ENCODE measurements at places on chromosomes 3 and 15.

GRCh38 chr3:27590437-27591298 is 106.5 kb upstream of the SLC4A7 start:
- DNase-seq, result no peak

DNA sequence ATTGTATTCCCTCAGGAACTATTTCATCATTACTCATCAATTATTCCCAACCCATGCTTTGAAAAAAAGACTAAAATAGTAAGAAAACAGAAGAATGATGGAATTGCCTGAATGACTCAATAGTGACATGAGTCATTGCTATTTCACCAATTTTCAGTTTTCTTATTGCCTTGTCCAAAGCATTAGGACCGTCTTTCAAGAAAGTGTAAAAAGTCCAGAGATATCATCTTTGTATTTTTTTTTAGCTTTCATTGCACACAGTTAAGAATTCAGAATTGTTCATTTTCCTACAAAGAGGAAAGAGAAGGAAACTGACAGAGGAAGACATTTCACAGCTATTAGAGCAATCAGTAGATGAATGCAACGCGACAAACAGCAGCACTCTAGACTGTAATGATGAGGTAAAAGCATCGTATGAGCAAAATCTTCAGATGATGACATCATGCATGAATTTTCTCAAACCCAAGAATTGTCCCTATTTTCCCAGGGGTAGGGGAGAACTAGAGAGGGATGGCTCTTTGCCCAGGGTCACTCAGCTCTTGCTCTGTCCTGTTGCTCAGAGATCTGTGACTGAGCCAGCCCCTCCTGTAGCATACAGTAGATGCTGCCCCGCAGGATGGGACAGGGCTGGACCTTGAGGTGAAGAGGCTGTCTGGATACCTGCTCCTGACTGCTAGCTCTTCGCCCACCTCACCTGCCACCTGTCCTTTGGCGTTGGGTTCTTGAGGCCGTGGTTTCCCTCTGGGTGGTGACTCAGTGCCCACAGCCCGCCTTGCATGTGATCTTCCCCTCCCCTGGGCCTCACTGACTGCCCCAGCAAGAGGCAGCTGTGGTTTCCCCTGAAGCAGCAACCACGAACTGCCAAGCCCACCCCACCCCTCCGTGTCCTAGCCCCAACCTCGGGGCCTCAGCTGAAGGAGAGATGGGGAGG is 84.8 kb downstream of the PPCDC start:
- no peak for DNase-seq

DNA sequence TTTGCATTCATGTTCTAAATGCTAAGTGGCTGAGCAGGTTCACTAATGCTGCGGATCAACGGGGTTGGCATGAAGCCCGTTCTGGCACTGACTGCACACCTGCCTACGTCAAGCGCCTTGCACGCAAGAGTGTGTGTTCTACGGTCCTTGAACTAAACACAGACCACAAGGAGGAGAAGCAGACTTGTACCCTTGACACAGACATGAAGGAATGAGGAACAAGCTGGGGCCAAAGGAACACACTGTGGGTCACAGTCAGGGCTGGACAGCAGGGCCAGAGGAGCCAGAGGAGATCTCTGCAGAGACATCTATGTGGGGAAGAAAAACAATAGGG is 48.0 kb upstream of the LDHAL6B start:
- no peak for DNase-seq

DNA sequence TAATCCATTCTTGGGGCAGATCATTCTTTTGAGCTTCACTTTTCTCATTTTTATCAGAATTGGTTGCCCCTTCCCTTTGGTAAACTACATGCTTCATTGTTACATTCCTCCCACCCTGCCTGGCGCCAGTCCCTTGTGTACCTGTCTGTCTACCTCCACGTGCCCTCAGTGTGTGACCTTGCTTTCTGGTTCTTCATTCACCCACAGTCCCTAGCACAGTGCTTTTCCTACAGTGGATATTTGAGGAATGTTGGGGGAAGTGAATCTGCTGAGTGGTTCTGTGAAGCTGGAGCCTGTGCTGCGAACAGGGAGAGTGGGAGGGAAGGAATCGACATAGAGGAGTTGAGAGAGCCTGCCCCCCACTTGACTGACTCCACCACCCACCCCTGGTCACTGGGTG is 23.4 kb downstream of the GPD1L start:
- DNase-seq, result no peak

DNA sequence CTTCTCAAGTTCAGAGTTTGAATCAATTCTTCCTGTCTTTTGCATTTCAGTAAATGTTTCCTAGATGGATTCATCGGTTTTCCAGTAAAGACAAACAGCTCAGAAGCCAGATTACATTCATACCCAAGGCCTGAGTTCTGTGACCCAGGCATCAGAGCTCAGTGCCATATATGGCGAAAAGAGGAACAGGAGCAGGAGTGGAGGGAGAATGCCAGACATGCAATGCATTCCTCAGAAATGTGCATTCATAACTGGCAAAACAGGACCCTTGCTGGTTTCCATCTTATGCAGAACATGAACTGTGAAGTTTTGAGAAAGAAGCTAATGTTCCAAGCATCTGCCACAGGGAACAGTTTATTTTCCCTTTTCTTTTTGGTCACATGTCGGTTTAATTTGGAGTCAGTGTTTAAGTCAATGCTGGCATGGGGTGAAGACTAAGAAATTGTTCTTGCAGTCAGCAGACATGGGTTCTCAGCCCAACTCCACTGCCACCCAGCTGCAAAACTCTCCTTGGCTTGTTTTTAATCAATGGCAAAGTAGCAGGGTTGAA is 116.5 kb downstream of the LPP start:
- DNase-seq, result peak; percentile 91

- peak; percentile 24 for DNase-seq
These were observed 8.1 kb downstream of the SPATA12 start for GRCh38 chr3:57068437-57069089.

DNA sequence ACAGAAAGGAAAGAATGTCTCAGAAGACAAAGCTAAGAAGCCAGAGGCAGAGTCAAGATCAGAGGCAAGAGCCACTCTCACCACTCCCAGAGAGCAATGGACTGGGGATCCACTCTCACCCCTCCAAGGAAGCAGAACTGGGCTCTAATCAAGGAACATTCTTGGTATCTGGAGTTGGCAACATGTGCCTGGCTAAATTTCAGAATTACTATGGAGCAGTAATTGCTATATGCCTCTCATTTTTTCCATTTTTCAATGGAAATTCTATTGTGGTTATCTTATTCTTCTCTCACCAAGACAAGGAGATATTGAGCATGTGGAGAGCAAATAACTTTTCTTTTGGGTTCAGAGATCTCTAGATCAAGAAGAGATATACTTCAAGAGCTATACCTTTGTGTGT is 22.1 kb downstream of the MASP1 start:
- no peak for DNase-seq

GRCh38 chr3:103002425-103003176 is 567.8 kb downstream of the ZPLD1 start:
- no peak for DNase-seq

DNA sequence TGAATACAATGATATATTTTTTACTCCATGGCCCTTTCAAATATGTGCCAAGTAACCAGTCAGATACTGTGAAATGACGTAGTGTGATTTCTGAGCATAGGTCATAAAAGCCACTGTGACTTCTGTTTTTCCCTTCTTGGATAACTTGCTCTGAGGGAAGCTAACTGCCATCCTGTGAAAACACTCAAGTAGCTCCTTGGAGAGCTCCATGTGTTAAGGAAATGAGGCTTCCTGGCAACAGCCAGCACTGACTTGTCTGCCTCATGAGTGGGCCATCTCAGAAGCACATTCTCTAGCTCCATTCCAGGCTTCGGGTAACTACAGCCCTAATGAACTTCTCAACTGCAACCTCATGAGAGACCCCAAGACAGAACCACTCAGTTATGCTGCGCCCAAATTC is 9.5 kb upstream of the CCDC80 start:
- DNase-seq, result no peak

DNA sequence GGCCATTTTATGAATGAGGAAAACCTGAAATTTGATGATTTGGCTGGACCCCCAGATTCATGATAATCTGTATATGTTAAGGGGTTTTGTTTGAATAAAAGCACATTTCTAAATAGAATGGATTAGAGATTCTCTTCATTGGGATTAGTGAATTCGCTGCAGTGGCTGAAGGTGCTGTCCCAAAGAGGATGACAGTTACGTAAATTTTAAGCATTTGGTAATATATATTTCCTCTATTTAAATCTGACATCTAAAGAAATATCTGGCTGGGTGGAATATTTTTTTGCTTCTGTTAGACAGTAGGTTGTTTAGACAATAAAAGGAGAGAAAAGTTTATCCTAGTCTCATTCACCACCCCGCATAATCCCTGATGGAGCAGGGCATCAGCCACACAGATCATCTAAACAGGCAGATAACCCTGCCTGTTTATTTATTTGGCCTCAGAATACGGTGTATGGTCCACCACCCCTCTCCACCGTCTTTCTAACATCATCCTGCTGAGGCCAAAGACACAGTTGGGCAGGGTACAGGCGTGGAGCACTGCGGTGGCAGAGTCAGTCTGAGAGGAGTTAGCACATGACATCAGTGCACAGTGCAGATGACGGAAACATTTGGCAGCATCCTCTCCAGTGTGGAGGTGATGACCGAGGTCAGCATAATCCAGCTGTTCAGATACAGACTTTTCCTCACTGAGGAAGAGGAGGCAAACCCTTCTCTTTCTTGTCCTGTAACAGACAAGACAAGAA is 20.4 kb upstream of the NFKBIZ start:
- DNase-seq, result peak; percentile 64

DNA sequence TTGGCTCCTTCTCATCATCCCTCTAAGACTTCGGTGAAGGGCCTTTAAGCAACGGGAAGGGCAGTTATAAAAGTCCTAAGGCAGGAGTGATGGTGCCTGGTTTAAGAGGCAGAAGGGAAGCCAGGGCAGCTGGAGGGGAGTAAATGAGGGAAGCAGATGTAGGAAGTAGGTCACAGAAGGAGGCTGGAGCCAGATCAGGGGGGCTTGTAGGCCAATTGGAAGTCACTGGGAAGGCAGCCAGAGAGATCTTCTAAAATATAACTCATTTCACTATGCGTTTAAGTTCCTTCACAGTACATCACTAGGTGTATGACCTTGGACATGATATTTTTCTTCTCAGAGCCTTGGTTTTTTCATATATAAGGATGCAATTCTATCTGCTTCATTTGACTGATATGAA is 94.7 kb downstream of the MYH15 start:
- DNase-seq, result no peak

DNA sequence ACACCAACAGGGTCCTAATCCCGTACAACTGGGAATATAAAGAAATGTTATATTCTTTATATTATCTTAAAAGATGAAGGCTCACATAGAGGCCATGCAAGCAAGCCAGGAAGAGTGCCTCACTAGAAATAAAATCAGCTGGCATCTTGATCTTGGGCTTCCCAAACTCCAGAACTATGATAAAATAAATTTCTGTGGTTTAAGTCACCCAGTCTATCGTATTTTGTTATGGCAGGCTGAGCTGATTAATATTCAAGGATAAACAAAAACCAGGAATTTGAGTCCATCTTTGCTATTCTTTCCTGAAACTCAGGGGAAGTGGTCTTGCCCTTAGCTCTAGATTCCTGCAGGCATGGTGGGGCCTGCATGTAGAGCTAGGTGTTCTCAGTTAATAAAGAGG is 42.7 kb downstream of the ATOSA start:
- DNase-seq, result no peak

- no peak for DNase-seq
These were observed 24.5 kb upstream of the TM4SF1 start for GRCh38 chr3:149401926-149402310.

DNA sequence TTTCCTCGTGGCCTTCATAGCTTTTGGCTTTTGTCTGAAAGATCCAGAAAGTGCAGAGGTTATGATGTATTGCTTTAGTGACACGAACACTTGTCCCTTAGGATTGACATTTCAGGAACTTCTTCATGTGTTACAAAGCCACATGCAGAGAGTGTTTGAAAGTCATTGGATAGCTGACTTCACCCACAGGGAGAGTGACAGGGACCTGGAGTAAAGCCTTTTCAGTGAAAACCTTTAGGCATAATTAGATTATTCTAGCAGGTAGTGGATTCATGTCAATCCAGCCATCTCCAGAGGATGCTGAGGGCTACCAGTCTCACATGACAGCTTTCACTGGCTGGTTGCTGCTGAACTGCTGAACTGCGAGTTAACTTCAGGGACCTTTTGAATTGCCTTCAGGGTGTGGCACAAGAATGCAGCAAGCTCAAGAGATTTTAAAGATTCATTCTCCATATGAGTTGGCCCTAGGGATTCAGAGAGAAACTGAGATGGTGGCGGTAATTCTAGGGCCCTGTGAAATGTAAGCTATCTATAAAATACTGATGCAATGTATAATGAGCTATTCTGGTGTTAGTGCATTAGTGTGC is 267.0 kb upstream of the GOLIM4 start:
- no peak for DNase-seq

- DNase-seq, result no peak
These were observed 84.7 kb downstream of the RBPMS2 start for GRCh38 chr15:64690578-64691296.

DNA sequence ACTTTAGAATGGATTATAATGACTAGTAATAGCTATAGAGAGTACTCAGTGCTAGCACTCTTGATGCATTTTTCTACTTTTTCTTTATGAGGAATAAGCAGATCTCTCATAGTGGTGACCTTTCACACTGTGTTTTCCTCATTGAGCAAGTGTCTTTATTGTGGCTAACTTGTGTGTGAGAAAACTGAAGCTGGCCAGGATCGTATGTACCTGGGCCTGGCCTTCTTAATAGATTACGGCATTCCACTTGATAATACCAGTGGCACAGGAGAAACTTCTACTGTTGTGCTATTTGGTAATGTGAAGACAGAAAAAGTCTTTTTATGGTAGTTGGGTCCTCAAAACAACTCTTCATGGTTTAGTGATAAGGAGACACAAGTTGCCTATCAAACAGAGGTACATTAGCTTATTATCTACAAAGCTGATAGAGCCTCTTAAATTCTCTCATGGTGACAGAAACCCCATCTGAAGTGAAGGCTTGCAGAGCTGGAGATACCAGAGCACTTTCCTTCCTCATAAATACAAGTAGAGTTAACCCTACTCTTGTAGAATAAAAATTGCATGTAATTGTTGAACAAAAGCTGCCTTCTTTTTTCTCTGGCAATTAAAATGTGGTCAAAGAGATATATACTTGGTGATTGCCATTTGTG is 64.6 kb downstream of the LYSMD4 start:
- no peak for DNase-seq
